ENCODE measurements at places on chromosomes 12 and 14.
A peak's percentile ranks its signal among the peaks of the same experiment; 100 is the strongest.

DNA sequence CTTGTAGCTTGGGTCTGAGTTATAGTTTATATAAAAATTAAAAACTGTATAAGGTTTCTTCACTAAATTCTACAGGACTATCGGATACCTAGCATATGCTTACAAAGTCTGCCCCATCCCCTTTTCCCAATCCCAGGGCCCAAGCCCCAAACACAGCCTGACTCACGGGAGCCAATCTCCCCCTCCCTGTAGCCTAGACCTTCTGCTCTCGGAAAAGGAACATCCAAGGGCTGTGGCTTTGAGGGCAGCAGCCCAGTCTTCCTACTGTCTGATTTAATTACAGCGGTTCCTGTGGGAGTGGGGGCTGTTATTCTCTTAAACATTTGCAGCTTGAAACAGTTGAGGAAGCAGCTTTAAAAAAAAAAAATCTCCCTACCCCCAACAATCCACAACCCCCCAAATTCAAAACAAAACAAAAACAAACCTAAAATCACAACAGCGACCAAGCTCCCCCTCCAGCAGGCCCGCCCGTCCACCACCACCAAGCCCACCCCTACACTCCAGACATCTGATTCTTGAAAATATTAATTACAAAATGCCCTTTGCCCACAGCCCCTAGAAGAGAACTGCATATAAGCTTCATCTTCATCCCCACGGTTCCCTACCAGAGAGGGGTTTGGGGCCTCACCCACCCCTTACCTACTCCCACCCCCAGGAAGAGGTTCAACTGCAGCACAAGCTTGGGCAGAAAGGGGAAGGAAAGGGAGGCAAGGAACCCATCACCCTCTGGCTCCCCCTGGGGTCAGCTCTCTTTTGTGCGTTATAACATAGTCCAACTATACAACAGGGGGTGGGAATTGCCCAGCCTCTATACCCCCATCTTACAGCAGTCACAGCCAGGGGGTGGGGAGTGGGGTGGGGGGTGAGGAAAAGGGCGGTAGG is 1.1 kb upstream of the PRKAG1 start:
- peak; percentile 33 for DNase-seq

GRCh38 chr12:39116861-39117260 is 211.5 kb upstream of the CPNE8 start:
- DNase-seq = no peak

DNA sequence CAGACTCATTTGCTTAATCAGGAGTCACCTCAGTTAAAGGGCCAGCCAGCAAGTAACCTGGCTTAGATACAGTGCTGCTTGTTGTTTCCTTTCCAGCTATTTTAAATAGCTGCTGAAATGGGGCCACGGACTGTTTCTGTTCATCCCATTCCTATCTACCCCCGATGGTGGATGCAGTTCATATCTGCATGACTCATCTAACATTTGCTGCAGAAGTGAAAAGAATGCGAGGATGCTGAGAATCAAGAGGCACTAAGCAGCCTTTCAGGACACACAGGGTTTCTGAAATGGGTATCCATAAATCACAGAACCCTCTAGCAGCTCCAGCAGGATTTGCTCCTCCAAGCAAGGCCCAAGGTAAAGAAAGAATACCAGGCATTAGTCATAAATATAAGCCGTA is 60.2 kb upstream of the RTRAF start:
- no peak for DNase-seq

DNA sequence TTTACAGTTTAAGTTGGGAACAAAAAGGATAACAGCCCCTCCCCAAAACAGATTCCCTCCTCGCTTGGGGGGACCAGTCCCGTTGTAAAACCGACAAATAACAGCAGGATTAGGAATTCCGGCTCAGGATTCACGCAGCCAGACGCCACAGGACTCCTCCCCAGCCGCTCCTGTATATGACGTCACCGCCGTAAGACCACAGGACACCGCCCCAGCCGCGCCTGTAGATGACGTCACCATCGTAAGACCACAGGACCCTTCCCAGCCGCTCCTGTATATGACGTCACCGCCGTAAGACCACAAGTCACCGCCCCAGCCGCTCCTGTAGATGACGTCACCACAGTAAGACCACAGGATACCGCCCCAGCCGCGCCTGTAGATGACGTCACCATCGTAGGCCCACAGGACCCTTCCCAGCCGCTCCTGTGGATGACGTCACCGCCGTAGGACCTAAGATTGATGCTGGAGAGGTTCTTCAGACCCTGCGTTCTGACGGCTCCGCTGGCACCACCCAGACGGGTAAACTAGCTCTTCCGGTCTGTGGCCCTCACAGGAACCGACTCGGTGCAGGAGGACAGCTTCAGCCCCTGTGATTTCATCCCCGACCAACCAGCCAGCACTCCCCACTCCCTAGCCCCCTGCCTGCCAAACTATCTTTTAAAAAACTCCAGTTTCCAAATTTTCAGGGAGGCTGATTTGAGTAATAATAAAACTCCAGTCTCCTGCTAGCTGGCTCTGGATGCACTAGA is 43.9 kb upstream of the FBRSL1 start:
- DNase-seq = peak; percentile 79

- DNase-seq = no peak
Measured at GRCh38 chr12:19234171-19234704, 104.7 kb downstream of the PLEKHA5 start.

- DNase-seq = no peak
Measured at GRCh38 chr12:26648584-26648983, 184.4 kb downstream of the ITPR2 start.

- peak; percentile 8 for DNase-seq
Measured at GRCh38 chr12:55642669-55643068, 6.0 kb downstream of the OR10P1 start.

DNA sequence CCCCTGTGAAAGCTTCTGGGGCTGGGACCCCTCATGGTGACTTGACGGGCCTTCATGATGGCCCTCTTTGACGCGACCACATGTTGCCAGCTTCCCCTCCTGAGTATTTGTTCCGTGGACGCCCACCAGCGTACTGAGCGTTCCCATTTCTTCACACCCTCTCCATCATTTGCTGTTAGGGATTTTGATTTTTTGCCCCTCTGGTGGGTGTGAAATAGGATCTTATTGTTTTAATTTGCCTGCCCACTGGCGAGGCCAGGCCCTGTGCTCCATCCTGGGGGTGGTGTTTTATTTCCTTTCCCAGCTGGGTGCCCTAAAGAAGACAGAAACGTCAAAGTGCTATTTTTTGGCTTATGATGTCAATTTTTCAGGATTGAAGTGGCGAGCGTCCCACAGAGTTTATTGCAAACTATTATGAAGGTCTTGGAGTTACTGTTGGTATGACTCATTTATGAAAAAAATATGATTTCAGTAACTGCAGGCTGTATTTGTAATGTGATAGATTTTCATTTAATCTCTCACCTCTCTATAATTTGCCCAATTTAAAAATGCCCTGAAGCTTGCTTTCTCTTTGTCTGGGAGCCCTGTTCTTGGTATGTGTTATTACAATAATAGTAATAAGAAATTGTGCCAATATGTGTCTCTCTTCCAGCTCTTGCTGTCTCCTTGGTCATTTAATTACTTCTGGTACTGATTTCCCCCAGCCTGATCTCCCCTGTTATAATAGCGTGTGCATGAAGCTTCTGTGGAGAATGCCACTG is 99.6 kb downstream of the SLC25A47 start:
- no peak for DNase-seq

GRCh38 chr12:6965714-6966113 is 4.8 kb downstream of the PHB2 start:
- no peak for DNase-seq

DNA sequence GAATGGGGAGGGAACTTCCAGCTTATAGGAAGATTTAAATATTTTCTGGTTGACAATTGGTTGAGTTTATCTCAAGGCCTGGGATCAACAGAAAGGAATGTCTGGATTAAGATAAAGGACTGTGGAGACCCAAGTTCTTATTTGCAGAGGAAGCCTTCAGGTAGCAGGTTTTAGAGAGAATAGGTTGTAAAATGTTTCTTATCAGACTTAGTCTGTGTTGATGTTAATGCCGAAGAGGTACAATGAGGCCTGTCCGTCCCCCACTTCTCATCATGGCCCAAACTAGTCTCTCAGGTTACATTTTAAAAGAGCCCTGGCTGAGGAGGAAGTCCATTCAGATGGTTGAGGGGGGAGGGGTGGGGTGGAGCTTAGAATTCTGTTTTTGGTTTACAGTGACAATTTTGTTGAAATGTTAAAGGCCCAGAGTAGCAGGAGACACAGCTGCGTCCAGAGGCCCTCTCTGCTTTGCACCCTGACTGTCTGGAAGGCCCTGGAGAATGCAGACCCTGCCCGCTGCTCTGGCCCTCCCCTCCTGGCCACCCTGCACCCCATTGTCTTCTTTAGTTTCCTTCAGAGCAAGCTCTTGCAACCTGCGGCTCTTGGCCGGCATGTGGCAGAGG is 672.5 kb upstream of the TMEM132C start:
- DNase-seq = no peak

DNA sequence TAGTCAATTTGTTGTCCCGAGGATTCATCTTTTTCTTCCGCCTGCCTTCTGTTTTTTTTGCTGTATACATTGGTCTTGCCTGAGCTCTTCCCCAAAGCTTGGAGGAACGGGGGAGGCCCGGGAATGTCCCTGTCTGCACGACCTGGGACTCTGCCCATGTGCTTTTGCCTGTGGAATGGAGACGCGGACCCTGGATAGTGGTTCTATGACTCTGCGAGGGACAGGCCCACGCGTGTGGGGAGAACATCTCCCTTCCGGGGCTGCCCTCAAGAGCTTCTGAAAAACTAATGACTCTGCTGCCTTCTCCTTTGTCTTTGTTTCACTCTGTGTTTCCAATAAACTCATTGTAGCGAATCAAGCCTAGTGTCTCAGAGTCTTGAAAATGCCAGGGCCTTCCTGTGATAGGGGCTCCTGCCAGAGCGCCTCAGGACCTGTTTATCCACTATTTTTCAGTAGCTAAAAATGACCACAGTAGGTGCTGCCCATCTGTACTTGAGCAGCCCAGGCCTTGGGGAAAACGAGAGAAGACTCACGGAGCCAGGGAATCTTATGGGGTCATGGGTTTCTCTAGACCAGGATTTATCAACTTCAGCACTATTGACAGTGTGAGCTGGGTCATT is 12.3 kb downstream of the KRT83 start:
- no peak for DNase-seq

GRCh38 chr12:44852483-44852882 is 23.6 kb downstream of the NELL2 start:
- DNase-seq = no peak

DNA sequence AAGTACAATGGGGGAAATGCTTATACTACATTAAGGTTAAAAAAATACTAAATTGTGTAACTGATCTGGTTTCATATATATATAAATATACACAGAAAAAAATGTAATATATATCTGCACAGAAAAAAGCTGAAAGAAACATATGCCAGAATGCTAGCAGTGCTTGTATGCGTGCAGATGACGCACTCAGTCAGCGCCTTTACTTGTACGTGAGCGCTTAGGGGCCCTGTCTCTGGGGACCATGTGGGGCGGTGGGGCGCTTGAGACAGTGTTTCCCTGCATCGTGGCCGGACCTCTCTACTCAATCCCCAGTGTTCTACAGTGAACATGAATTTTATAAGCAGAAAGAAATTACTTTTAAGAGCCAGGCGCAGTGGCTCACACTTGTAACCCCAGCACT is 7.0 kb downstream of the ANKRD9 start:
- no peak for DNase-seq

- no peak for DNase-seq
Measured at GRCh38 chr14:93301821-93302447, 30.9 kb downstream of the BTBD7 start.

GRCh38 chr12:113638460-113638775 is 166.7 kb upstream of the LHX5 start:
- DNase-seq = no peak

DNA sequence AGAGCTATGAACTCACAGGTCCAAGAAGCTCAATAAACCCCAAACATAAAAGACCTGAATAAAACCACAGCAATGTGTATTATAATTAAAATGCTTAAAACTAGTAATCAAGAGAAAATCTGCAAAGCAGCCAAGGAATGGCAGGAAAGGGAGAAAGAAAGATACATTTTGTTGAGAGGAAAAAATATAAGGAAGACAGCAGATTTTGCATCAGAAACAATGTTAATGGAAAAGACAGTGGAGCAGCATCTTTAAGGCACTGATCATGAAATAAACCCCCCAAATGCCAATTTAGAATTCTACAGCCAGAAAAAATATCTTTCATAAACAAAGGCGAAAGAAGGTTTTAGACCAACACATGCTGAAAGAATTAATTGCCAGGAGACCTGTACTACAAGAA is 39.3 kb downstream of the RAN start:
- no peak for DNase-seq

DNA sequence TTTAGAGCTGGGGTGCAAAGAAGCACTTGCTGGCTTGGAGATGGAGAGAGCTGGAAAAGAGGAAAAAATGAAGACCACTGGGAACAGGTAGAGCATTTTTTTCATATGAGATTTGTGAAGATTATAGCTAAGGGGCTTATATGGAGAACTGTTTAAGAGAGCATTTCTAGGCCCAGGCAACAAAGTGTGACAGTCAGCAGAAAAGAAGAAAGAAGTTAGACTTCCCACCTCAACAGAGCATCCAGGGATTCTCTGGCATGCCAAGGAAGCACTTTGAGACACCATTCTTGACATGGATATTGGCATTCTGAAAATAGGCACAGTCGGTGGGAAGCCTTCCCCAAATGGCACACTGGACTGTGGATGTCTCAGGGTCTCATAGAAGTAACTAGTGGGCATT is 195.5 kb downstream of the KLHL28 start:
- DNase-seq = no peak

DNA sequence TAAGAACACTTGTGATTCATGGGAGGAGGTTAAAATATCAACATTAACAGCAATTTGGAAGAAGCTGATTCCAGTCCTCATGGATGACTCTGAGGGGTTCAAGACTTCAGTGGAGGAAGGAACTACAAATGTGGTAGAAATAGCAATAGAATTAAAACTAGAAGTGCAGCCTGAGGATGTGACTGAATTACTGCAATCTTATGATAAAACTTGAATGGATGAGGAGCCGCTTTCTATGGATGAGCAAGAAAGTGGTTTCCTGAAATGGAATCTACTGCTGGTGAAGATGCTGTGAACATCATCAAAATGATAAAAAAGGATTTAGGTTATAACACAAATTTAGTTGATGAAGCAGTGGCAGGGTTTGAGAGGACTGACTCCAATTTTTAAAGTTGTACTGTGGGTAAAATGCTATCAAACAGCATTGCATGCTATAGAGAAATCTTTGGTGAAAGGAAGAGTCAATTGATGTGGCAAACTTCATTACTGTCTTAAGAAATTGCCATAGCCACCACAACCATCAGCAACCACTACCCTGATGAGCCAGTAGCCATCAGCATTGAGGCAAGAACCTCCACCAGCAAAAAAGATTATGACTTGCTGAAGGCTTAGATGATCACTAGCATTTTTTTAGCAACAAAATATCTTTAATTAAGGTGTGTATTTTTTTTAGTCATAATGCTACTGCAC is 25.9 kb upstream of the MTERF2 start:
- no peak for DNase-seq

GRCh38 chr12:31835276-31835882 is 106.6 kb upstream of the AMN1 start:
- DNase-seq = no peak

GRCh38 chr12:59059088-59059935 is 139.0 kb upstream of the LRIG3 start:
- DNase-seq = no peak

GRCh38 chr12:5909560-5909959 is 35.5 kb downstream of the ANO2 start:
- no peak for DNase-seq
